ENCODE measurements at places on chromosomes 2 and 18. TPM values are rescaled to one million over a fixed set of nuclear protein-coding genes. Genes with fewer than 3 reads are reported as not detected.

- peaks cover 14% of the 10 kb centered on the region for H3K36me3 ChIP-seq
- no peak for DNase-seq
- H3K27me3 ChIP-seq: no peaks in the 10 kb centered on the region
- no peak overlapping the region for H3K4me3 ChIP-seq
Measured at GRCh38 chr2:143284087-143284675, 155.0 kb downstream of the ARHGAP15 start.

GRCh38 chr2:119423108-119423444, 8.6 kb upstream of the TMEM37 start:
- peaks cover 27% of the 10 kb centered on the region for H3K27me3 ChIP-seq
- H3K4me1 ChIP-seq: no peaks in the 10 kb centered on the region
- no peak overlapping the region for H3K27ac ChIP-seq
- H3K4me3 ChIP-seq: no peak overlapping the region

DNA sequence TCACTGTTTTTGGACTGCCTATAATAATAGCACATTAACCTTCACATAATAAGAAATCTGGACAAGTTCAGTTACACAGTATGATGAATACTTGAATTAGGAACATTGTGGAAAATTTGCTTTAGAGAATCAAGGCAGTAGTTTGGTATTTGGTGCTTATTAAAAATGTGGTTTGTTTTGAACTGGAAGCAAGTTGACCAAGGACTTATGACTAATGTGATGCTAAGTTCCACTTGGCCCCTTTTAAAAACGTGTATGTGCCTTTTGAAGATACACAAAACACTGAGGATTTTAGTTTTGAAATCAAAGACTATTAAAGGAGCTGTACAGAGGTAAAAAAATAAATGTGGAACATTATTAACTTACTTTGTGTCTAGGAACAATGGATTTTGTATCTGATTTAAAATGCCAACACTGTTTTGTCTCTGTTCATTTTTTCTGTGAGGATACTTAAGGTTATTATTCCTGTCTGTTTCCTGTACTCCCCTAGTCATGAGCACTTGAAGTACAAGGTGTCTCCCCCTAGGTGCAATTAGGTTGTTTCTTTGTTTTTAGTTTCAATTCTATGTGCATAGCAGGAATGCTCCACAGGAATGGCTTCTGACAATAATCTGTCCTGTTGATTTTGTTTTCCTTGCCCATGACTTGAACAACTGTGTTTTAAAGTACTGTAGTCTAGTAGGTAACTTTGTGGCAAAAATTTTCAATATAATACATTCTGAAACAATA, 49.6 kb upstream of the PTH2R start:
- DNase-seq: no peak
- H3K4me1 ChIP-seq: no peaks in the 10 kb centered on the region
- no peaks in the 10 kb centered on the region for H3K27me3 ChIP-seq
- H3K36me3 ChIP-seq: peaks cover 27% of the 10 kb centered on the region
- H3K4me3 ChIP-seq: no peak overlapping the region

DNA sequence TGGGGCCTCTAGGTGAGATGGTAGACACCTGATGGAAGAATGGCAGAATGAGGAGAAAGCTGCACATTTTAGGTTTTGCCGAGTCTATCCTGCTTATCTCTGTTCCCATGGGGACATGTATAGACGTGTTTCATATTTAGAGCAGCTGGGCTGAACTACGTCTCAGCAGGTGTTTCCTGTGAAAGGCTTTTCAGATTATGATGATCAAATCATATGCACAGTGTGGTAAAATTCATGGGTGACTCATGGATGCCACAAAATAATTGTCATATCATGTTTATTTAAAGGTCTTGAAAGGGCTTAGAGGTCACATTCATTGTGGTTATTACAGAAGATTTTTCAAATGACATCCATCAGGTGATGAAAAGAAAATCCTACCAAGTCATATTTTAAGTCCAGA, 90.5 kb downstream of the ICOS start:
- no peak overlapping the region for H3K4me3 ChIP-seq
- H3K4me1 ChIP-seq: peaks cover 59% of the 10 kb centered on the region
- H3K27me3 ChIP-seq: no peaks in the 10 kb centered on the region
- DNase-seq: peak; percentile 33

The CYRIA gene
- 0.65 TPM for total RNA-seq

The EFR3B gene
- 0.22 TPM for total RNA-seq

The TRABD2A gene
- total RNA-seq: 62.2 TPM
